ENCODE measurements at places on chromosomes 1 and 21. TPM values are rescaled to one million over a fixed set of nuclear protein-coding genes. Genes with fewer than 3 reads are reported as not detected.

DNA sequence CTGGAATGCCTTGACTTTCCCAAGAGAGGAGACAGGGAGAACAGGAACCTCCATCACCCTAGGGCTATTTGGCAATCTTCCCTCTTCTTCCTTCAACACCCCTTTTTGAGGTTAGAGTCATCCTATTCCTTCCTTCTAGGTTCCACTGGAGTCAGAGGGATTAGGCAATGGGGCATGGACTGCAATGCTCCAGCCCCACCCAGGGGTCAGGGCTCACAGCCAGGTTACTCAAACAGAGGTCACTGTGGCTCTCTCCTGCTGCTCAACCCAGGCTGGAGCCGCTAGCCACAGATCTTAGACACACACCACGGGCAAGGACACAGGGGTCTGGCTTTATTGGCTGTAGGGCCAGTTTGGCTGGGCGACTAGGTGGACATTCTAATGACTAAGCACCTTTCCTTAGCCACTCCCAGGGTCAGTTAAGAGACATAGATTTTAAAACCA is 145.5 kb upstream of the NRIP1 start:
- peak; percentile 75 for DNase-seq

GRCh38 chr1:7550981-7551380 is 220.1 kb upstream of the VAMP3 start:
- DNase-seq, result no peak

DNA sequence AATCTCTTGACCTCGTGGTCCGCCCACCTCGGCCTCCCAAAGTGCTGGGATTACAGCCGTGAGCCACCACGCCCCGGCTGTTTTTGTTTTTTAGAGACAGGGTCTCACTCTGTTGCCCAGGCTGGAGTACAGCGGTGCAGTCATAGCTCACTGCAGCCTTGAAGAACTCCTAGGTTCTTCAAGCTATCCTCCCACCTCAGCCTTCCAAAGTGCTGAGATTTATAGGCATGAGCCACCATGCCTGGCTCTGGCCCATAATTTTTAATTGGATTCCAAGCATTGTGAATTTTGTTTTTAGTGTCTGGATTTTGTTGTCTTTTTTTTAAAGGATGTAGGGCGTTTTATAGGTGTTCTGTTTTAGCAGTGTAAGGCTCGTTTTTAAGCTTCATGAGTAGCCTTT is 28.6 kb upstream of the TXLNA start:
- DNase-seq, result no peak

Gene BNIPL
- total RNA-seq, result 0.17 TPM

DNA sequence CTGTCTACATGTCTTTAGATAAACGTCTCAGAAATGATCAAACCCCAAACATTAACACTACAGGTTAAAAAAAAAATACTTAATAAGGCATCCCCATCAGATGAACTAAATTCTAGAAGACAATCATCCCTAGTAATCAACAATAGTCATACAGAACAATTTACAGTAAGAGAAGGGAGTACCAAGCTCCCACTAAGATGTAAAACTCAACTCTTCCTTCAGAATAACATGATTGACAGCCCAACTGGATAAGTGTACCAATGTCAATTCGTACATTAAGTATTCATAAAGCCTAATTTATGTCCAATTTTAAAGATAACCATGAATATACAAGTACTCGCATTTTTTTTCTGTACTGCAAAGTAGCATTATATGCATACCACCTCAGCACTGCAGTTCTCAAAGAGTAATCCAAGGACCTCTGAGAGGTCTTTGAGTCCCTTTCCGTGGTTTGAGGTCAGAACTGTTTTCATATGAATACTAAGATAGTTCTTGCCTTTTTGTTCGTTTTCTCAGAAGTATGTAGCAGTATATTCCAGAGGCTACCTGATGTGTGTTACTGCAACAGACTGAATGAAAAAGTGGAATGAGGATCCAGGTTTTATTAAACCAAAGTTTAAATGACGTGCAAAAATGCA is 6.6 kb downstream of the SCAF4 start:
- no peak for DNase-seq

- DNase-seq, result peak; percentile 29
Measured at GRCh38 chr21:42652527-42653230, 742 bp upstream of the PDE9A start.

- no peak for DNase-seq
Measured at GRCh38 chr1:91846007-91846638, 39.8 kb downstream of the TGFBR3 start.

- DNase-seq, result no peak
Measured at GRCh38 chr21:31609081-31609480, 50.4 kb upstream of the SOD1 start.

Gene FYB2
- total RNA-seq, result not detected

GRCh38 chr1:78619803-78620579 is at the start of gene IFI44L:
Gene IFI44L (plus strand): TSS chr1:78620448. CDS start chr1:78627916, 7,468 bp downstream.
- peak; percentile 52 for DNase-seq

GRCh38 chr1:202397256-202397655 is 48.8 kb downstream of the PPP1R12B start:
- no peak for DNase-seq

DNA sequence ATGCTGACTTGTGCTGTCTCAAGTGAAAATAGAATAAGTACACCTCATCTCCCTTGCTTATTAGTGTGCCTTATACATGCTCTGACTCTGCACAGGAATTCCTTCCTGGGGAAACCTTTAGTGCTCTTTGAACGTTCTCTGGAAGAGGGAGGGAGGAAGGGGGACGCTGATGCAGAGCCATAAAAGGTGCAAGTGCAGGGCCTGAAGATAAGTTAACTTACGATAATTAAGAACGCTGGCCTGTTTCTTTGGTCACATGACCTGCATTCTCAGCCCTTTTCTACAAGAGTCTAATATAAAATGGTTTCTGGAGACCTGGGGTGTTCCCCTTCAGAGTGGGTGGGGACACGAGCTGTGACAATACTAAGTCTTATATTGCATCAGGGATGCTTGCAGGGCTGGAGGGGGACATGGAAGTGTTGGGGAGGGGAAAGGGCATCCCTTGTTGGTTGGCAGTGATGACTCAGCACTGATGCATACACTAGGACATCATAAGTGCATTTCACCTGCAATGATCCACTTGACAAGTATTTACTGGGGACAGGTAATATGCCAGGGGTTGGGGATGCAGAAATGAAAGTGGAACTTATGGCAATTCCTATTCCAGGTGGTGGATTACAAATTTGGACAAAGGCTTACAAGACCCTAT is 26.3 kb upstream of the KIAA0040 start:
- DNase-seq, result peak; percentile 64

DNA sequence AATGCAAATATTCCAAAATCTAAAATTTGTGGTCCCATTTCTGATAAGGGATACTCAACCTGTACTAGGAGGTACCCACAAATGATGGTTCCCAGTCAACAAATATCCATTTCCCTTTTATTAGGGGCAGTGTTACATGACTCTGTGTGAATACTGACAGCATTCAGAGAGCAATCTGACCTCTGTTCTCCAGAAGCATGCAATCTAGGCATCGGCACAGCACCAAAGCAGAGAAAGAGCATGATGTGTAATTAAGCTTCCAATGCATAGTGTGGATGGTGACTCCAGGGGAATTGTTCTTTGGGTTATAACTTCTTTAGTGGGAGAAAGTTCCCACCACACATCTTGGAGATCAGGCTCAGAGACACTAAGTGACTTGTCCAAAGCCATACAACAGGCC is 71.6 kb downstream of the ELAVL4 start:
- no peak for DNase-seq

Gene ZNF648
- 1.3 TPM for total RNA-seq
